Gastroesophageal sphincter (tissue), 4 donors: ENCODE measurements at places on chromosomes 4 and X. TPM values are rescaled to one million over a fixed set of nuclear protein-coding genes. Genes with fewer than 3 reads are reported as not detected.

The MAGEA2 gene
- total RNA-seq, result not detected

DNA sequence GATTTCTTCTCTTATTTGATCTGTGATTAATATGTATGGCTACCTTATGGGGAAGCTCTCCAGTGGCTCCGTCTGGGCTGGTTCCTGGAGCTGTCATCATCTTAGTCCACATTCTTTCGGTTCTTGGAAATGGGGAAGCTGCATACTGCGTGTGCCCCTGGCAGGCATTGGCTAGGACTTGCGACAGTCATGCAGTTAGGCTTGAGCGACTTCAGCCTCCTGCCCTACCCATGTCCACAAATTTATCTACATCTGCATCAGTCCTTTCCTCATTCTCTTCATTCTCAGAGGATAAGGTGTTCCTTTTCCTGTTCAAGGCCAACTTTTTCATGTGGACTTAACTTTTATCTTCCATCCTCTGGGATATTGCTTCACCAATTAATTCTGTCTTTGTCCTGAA lies 214.2 kb downstream of the RELL1 start:
- ATAC-seq, result no peak

- ATAC-seq, result peak; percentile 44
Observed at GRCh38 chr4:3657902-3658529, 108.2 kb upstream of the ADRA2C start.

DNA sequence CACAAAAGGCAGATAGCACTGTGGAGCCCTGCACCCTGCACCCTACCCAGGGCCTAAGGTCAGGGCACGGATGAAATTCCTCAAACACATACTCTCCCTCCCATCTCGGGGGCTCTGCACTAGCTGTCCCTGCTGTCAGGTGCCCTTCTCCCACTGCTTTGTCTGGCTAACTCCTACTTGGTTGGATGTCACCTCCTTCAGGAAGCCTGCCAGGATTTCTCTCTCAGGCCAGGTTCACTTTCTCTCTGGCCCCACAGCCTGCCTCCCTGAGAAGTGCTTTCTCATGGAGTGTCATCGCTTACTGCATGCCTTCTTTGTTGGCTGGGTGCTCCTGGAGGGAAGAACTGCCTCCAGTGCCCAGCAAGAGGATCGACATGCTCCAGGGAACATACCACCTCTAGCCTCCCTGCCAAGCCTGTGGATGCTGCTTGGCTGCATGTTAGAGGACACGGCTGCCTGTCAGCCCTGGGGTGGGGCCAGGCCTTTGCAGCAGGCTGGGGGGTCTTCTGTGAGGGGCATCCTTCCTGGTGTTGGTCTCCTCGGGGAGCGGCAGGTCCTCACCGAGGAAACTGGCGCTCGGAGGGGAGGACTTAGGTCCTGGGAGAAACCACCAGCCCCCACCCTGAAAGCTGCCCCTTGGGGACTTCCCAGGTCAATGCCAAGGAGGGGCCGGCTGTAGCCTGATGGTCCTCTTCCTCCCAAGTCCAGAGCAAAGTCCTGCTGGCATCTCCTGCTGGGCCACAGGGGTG lies 15.0 kb downstream of the ABLIM2 start:
- no peak for ATAC-seq

The PPARGC1A gene
- 9.0 TPM for total RNA-seq

- ATAC-seq, result peak; percentile 34
Observed at GRCh38 chr4:100517864-100518341, at the start of gene EMCN. EMCN (minus strand) TSS chr4:100518022; CDS start chr4:100517914, 108 bp downstream.

The SEPTIN6 gene
- total RNA-seq, result 19.3 TPM

- ATAC-seq, result no peak
Observed at GRCh38 chr4:27414887-27415731, 554.5 kb downstream of the STIM2 start.

The CSAG1 gene
- total RNA-seq, result not detected

DNA sequence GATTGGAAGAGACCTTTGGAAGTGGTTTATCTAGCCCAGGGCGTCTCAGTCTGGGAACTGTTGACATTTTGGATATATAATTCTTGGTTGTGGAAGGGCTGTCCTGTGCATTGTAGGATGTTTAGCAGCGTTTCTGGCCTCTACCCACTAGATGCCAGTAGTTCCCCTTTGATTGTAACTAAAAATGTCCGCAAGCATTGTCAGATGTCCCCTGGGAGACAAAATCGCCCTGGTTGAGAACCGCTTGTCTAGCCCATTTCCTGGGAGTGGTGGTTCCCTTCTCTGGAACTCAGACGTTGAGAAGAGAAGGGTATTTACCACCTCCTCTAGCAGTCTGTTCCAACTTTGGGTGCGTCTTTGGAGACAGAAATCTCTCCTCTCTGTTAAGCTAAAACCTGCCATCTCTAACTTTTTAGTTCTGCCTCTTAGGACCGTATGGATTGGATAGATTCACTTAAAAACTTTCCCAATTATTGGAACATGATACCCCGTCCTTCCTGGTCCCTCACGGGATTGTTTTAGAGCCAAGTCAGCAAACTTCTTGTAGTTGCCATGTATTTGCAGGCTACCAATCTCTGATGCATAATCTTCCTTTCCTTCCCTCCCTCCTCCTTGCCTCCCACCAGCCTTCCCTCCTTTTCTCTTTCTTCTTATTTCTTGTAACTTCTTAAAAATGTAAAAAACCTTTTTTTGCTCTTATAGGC lies 13.9 kb downstream of the TMEM165 start:
- ATAC-seq, result no peak

- peak; percentile 75 for ATAC-seq
Observed at GRCh38 chr4:680928-681645, 6.7 kb downstream of the MYL5 start.

GRCh38 chr4:26877406-26877805 lies 16.8 kb downstream of the STIM2 start:
- ATAC-seq, result no peak

DNA sequence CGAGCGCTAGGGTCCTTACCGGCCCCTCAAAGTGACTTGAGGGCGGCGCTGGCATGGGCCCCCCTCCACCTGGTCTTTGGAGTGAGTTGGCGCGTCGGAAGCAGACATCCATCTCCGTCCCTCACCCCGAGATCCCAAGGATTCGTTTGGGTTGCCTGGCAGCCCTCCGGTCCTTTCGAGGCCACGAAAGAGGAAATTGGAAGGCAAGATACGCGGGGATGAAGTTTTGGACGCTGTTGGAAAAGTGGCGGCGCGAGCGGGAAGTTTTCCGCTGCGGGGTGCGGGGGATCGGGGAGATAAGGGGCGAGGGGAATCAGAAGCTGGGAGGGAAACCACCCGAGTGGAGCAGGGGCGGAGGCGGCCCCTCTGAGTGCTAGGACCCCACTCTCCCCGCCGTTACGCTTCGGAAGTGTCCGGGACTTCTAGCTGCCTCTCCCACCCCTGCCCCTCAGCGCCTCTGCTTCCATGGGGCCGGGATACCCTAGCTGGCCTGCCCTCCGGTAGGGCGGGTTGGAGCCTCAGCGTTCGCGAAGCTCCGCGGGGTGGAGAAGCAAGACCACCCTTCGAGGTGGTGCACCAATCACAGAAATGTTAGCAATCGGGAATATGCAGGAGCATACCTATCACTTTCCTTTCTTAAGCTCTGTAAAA lies 57.8 kb downstream of the FRMPD3 start:
- no peak for ATAC-seq

DNA sequence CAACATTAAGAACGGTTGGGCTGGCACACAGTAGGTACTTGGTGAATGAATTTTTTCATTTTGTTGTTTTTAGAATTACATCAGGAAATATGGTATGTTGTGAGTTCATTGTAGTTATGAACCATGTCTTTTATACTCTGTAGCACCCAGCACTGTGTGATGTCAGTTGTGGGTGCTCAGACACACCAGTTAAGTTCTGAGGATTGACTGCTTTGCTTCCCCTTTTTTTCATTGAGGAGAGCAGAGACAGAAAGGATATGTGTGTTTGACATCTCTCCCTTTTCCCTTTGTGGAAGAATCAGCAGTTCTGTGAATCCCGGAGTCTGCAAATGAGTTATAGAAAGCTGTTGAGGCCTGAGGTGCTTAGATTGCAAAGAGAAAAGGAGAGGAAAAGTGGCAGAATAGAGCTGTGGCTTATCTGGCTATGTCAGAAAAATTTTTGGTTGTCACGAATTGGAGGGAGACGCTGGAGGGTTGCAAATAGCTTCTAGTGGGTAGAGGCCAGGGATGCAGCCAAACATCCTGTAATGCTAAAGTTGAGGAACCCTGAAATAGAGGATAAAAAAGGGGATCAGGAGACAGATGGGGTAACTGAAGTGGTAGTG lies 13.1 kb downstream of the SMAD1 start:
- ATAC-seq, result no peak

The ETNPPL gene
- not detected for total RNA-seq

GRCh38 chr4:182103614-182104319 lies 139.4 kb upstream of the TENM3 start:
- ATAC-seq, result no peak

- ATAC-seq, result peak; percentile 10
Observed at GRCh38 chr4:106104276-106104675, 209.0 kb downstream of the NPNT start.

The NXF2 gene
- total RNA-seq, result not detected

The CT45A2 gene
- not detected for total RNA-seq

DNA sequence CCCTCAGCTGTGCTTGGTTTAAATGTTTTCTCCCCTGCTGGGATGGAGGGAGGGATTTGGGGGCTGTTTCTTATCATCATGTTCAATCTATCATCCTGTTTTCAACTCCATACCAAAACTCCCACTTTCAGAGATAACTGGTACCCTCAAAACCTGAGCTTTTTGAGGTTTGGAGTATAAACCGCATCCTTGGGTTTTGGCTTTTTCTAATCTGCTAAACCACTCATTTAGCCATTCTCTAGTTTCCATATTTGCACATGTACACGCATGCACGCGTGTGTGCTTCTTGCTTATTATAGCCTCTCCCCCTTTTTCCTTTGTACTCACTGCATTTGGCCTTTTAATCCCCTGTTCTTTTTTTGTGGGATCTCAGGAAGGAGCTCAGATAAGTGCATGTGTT lies 116.7 kb upstream of the TEX13D start:
- ATAC-seq, result no peak

DNA sequence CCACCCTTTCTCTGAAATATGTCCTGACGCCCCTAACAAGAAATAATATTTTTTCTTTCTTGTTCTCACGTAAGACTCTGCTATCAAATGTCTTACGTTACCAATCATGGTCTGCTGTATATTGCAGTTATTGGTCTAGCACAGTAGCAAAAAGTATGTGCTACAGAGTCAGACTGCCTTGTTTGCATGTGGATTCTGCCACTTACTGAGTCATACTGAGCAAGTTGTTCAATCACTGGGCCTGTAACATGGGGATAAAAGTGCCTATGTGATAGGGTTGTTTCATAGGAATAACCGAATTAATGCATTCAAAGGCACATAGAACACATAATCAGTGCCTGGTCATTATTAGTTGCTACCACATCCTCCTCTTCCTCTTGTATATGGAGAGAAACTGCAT lies 14.1 kb downstream of the RPGR start:
- ATAC-seq, result no peak

The GAB1 gene
- 124 TPM for total RNA-seq

The TCP11X2 gene
- total RNA-seq, result not detected

DNA sequence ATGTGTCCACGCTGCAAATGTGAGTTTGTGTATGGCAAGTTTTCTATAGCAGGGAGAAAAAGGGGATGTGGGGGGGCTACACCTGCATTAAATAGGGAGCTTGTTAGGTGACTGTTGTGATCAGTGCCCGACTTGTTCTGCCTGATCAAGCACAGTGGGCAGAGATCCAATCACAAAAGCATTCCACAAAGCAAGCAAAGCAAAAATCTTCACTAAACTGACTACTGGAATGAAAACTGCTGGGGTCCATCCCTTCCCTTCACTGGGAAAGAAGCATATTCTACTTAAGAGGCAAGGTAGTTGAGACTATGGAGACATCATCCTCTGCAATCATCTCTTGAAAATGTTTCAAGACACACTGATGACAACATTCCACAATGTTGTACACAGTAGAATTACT lies 5.2 kb downstream of the IRS4 start:
- no peak for ATAC-seq

DNA sequence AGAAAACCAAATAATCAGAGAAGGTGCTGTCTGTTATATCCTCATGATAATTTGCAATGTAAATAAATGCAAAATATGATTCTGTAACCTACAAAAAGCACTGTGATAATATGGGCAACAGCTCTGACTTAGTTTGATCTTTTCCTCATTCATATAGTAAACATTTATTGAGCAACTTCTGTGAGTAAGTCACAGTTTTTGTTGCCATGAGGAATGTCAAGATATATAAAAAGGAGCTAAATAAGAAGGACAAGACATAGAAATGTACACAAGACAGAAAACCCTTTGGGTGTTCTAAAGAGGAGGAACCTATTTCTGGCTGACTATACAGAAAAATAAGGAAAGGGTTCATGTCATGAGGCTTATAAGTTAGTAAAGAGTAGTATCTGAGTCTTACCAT lies 44.3 kb downstream of the ARSJ start:
- ATAC-seq, result no peak

DNA sequence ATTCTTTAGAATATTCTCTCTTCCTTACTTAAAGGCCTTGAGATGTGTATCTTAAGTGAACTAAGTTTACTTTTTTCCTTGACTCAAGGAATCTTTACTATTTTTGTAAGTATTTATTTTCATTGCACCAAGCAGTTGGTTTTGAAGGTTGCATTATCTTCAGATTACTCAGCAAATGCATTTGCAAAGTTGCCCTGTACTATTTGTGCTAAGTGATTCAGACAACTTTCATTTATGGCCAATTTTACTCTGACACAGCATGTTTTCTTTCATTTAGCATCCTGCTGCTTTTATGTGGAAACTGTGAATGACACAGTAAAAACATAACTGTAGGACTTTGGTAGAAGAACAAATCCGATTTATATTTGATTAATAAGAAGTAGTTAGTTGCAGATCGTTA lies 191.0 kb downstream of the CCSER1 start:
- ATAC-seq, result no peak

The CACNA1F gene
- not detected for total RNA-seq

GRCh38 chrX:27968878-27969277 lies 12.4 kb downstream of the DCAF8L1 start:
- ATAC-seq, result no peak

DNA sequence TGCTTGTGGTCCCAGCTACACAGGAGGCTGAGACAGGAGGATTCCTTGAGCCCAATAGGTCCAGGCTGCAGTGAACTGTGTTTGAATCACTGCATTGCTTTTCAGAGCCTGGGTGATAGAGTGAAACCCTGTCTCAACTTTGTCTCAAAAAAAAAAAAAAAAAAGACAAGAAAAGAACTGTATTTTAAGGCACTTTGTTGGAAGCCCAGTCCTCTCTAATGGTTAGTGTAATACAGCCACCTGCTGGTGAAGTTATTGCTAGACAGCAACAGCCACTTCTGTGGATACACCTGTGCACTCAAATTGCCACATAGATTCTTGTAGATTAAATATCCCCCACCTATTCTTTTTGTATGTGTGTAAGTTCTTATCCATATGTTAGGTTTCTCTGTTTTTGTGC lies 10.1 kb upstream of the FGG start:
- ATAC-seq, result no peak

The MMRN1 gene
- total RNA-seq, result 22.5 TPM

The ANOS1 gene
- 1.3 TPM for total RNA-seq

The TCEAL6 gene
- not detected for total RNA-seq

The SLC10A4 gene
- total RNA-seq, result 0.27 TPM

The POU3F4 gene
- total RNA-seq, result not detected

The CT45A3 gene
- not detected for total RNA-seq

GRCh38 chr4:149690726-149691125 lies 124.9 kb downstream of the IQCM start:
- ATAC-seq, result no peak
